Activated T-helper 9 cell treated with anti-CD3 and anti-CD28 coated beads, Interleukin-2, amount 50 U/mL, for 16 hours (primary cell): ENCODE measurements at places on chromosomes 2 and 18.

- no peak for DNase-seq
These were observed 151.8 kb downstream of the ZFP36L2 start for GRCh38 chr2:43074592-43075053.

DNA sequence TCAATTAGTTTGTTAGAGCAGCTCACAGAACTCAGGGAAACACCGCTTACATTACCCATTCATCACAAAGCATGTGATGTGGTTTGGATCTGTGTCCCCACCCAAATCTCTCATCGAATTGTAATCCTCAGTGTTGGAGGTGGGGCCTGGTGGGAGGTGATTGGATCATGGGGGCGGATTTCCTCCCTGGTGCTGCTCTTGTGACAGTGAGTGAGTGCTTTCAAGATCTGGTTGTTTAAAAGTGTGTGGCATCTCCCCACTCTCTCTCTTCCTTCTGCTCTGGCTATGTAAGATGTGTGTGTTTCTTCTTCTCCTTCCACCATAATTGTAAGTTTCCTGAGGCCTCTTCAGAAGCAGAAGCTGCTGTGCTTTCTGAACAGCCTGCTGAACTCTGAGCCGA is 63.5 kb upstream of the AGPS start:
- DNase-seq, result no peak

DNA sequence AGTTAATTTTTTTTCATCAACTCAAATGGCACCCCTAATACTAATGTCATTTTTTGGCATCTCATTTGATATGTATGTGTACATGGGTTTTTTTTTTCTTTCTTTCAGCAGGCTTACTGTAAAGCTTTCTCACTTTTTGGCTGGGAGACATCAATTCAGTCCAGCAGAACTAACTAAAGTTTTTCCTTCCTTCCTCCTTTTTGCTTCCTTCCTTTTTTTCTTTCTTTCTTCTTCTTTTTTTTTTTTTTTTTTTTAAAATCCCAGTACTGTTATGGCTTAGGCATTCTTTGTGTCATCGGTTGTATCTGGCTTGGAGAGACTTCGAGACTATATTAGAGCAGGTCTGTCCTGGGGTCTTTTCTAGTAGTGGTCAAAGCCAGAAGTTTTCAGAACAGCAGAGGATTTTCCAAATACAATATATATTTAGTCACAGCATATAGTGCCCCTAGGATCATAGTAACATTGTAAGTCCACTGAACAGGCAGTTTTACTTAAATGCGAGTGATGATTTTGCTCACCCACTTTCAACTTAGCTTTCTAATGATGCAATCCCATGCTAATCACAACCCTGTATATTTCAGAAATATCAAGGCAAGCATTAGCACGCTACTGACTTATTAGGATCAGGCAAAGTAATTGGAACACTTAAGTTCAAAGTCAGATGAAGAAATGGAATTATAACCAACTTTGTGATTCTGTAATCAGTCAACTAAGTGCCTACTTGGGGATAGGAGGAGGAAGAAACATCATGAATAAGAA is 4.0 kb downstream of the KLHL29 start:
- DNase-seq, result no peak

GRCh38 chr18:2529154-2529553 is 42.2 kb downstream of the METTL4 start:
- DNase-seq, result no peak

DNA sequence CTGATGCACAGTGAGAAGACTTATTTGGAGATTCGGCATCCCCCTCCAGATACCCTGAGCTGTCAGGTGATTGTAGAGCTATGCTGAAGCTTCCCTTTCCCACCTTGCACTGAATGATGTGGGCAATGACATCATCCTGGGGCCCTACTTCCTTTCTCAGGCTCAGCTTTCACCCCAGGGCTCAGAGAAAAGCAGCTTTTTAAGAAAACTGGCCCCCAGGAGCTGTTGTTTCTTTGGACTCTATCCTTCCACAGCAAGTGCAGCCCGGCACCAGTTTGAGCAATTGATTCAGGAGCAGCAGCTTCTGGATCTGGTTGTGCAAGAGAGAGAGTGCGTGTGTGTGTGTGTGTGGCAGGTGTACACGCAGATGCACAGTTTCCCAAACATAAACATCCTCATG is 251.3 kb downstream of the ANAPC1 start:
- no peak for DNase-seq

DNA sequence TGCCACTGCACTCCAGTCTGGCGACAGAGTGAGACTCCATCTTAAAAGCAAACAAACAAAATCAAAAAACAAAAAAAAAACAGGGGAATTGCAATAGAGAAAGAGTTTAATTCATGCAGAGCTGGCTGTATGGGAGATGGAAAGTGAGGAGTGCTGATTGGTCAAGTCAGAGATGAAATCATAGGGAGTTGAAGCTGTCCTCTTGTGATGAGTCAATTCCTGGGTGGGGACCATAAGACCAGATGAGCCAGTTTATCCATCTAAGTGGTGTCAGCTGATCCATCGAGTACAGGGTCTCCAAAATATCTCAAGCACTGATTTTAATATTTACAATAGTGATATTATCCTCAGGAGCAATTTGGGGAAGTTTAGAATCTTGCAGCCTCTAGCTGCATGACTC is 45.3 kb downstream of the FRZB start:
- no peak for DNase-seq

DNA sequence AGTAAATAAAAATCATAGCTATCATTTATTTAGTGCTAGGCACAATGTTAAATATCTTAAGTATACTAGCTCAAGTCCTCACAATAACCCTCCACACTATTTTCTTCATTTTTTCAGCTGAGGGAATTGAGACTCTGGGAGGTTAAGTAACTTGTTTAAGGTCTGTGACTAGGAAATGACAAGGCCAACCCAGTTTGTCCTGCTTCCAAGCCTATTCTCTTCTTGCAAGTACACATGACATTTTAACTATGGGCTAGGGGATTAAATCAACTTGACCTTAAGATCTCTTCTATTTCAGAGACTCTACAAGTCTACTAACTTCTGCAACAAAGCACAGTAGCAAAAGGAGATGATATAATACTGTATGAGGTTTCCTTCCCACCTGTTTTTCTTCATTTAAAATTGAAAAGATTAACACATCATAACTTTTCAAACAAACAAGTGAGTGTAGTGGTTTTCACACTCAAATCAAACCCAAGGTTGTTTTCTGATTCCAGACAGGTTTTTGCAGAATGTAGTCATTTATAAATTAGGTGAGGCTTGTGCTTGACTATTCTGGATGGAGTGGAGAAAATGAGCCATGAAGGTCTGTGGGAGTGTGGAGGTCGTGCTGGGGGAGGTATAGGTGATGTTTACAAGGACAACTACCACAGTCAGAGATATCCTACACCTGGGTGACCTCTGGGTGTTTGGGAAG is 57.0 kb downstream of the CD28 start:
- peak; percentile 42 for DNase-seq

DNA sequence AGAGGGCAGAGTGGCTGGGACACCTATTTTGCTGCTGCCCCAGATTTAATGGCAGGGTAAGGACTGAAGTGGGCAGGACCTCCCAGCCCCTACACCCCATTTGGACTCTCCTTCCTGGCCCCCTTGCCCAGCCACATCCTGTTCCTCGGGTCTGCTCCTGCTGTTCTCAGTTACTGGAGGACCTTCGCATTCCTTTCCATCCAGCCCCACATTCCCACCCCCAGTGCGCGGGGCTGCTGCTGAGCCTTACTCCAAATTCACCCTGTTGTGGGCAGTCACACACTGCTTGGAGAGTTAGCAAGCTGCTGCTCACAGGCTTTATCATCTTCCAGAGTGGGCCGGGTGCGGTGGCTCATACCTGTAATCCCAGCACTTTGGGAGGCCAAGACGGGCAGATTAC is 75.2 kb upstream of the SLC14A2 start:
- no peak for DNase-seq

DNA sequence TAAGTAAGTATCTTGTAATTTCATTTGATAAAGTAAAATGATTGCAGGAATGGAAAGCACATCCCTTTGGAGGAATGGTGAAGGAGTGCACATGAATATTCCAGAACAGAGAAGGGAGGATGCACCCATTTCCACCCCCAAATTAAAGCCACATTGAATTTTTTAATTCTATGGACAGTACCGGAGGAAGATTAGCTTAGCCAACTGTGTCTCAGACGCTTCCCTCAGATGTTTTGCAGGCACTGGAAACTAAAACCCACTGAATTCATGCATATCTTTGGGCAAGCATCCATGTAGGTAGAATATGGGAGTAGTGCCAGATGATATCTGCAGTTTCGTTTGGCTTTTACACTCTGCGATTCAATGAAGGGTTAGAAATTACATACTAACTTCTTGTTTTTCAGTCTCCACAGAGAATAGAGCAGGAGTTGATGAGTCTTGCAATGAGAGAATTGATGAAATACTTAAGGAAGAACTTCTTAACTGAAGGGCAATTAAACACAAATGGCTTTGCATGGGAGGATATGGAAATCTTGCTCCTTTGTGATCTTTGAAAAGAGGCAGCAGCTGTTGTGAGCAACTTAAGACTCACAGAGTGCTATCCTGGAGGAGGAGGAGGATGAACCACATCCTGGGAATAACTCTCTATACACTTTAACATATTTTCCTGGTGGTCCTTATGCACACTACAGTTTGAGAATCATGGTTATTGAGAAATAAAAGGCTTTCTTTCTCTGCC is 71.7 kb upstream of the MYO3B start:
- DNase-seq, result no peak

DNA sequence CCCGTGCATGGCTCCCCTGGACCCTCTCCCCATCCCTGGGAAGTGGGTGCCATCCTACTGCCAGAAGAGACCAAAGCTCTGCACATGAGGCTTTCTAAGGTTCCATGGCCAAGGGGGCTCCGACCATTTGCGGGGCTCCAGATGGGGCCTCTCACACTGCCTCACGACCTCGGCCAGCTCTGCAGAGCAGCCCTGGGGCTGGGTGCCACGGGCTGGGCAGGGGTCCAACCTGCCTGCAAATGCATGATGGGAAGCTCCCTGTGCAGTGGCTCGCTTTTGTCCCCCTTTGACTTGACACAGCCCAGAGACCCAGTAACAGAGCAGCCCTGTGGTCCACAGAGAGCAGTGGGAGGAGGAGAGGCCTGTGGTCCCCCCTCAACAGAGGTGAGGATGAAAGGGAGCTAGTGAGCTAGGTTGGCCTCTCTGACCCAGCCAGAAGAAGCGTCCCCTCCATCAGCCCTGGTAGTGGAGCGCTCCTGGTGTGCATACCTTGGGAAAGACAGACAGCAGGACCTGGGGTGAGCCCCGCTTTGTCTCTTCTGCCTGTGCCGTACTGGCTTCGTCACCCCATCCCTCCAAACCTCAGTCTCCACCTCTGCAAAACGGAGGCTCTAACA is 174.1 kb downstream of the DDX1 start:
- no peak for DNase-seq

DNA sequence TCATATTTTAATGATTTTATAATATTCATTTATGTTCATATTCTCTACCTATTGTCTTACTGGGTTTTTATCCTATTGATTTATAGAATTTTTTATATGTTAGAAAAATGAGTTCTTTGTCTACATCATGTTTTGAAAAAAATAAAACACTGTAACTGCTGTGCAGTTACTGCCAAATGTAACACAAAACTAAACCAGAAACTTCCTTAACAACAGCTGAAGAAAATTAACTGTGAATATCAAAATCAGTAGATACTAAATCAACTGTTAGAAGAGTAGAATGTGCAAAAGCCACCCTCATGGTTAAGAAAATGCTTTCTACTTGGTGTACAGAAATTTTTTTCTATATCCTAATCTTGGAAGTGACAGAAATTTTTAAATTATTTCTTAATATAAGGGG is 69.5 kb downstream of the PTRHD1 start:
- no peak for DNase-seq

DNA sequence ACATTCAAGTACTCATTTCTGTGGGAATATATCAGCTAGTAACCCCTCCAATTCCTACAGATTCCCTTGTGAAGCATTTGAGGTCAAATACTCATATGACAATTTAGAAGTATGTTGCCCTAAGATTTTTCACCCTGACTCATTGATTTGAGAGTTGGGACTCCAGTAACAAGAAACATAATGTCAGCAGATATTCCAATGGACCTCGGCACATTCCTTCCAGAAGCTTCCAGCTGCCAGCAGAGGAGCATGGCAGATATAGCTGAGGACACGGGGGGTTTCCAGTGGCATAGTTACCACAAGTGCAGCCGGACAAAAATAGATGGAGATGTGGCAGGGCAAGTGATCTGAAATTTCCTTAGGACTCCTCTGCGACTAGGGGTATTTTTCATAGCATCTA is 101.9 kb upstream of the ARHGAP28 start:
- DNase-seq, result no peak

DNA sequence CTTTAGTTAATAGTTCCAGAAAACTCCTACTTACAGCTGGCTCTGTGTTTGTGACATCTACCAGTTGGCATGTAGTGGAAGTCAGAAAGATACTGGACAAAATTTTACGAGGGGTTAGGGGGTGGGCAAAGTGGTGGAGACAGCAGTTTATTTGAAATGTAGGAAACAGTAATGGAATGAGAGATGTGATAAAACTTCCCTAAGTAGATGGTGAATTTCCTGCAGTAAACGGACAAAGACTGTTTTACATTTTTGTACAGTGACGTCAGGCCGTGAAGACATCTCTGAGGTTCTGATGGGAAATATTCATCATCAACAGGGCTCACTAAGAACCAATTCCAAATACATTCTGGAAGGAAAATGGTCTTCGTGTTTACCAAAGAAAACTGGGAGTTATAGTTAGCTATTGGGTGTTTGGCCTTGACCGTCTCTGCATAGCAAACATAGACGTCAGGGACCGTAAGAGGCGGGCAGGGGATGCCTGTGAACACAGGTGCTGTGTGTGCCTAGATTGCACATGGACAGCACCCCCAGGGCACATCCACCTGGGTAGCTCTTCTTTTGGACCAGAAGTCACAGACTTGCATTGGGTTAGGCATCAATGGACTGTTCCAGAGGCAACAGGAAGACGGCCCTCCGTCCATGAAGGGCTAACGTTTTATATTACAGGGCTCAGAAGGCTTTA is 131.5 kb downstream of the ZNF516 start:
- DNase-seq, result no peak

DNA sequence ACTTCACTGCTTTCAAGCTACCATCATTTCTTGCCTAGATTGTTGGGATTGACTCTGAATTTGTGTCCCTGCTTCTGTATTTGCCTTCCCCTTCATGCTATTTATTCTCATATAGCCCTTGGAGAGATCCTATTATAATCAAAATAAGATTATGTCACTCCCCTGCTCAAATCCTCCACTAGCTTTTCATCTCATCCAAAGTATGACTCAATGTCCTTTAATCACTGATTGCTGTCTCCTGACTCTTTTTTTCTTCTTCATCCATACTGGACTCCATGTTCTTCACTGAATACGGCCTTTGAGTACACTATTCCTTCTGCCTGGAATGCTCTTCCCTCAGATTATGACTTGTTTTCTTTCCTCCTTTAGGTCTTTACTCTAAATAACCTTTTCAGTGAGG is 5.0 kb downstream of the RBKS start:
- no peak for DNase-seq
